ENCODE measurements at places on chromosomes 12 and 14.

DNA sequence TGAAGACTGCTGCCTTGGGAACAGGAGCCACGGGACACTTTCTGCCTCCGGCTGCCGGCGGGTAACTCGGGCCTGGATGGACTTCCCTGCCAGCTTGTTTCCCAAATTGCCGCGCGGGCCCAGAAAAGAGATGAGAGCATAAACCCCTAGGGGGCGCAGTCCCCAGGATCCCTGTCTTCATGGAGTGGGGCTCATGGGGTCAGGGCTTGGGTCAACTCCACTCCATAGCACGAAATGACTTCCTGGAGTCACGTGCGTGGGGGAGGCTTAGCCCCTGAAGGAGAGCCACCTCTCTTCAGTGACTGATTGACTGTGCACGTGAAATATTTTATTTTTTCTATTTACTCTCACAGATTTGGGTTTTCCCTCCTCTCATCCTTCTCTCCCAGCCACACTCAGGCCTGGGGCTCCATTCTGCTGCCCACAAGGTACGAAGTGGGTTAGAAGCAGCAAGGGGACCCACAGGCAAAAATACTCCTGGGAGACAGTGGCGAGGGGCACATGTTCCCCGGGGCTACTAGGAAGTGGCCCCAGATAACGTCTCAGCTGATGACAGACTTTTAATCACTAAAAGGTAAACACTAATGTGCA lies 10.0 kb downstream of the PGF start:
- no peak for DNase-seq

DNA sequence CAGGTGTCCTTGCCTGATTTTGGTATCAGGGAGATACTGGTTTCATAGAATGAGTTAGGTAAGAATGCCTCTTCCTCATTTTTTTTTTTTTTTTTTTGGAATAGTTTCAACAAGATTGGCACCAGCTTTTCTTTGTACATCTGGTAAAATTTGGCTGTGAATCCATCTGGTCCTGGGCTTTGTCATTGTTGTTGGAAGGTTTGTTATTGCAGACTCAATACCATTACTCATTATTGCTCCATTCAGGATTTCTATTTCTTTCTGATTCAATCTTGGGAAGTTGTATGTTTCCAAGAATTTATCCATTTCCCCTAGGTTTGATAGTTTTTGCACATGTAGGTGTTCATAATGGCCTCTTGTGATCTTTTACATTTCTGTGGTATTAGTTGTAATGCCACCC lies 126.0 kb upstream of the KITLG start:
- DNase-seq: no peak

DNA sequence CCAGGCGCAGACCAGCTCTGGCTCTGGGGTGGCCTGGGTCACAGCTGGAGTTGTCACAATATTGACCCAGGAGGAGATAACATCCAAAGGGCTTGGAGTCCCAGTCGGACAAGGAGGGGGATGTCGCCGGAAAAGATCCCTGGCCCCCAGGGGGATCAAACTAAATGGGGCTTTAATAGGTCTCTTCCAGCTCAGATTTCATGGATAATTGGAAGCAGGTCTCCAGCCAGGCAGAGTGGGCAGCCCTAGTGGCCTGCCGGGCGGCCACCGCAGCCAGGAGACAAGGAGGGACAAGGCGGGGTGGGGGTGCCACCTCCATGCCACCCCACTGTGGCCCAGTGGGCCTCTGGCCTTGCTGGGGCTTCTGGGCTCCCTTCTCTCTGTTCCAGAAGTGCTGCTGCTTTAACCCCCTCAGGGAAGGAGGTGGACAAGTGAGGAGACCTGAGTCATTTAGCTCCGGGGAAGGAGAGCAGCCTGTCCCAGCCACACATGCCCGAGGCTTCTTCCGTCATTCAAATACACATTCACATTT lies 23.1 kb upstream of the PGF start:
- DNase-seq: no peak

GRCh38 chr12:823028-823698 lies 70.8 kb downstream of the WNK1 start:
- no peak for DNase-seq

GRCh38 chr14:53528185-53528671 lies 375.1 kb upstream of the DDHD1 start:
- no peak for DNase-seq

GRCh38 chr12:76942267-76942666 lies 63.4 kb upstream of the CSRP2 start:
- DNase-seq: no peak

GRCh38 chr12:65948320-65949008 lies 124.2 kb downstream of the HMGA2 start:
- no peak for DNase-seq

DNA sequence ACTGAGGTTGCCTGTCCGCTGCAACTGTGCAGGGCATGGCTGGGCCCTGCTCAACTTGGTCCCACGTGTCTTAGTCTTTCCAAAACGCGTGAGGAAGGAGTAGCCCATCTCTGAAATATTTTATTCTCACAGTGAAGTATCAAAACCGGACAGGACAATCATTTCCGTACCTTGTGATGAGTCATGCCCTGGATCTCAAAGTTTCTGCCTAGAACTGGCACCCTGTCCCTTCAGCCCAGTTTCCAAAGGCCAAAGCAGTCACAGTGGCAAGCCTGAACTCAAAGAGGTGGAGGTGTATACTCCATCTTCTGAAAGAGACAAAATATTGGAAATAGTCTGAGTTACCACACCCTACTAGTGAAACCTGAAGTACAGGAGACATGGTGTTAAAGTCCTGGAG lies 28.5 kb upstream of the SRGAP1 start:
- no peak for DNase-seq

- DNase-seq: no peak
Measured at GRCh38 chr14:32217301-32217700, 14.2 kb upstream of the RNU6-8 start.

DNA sequence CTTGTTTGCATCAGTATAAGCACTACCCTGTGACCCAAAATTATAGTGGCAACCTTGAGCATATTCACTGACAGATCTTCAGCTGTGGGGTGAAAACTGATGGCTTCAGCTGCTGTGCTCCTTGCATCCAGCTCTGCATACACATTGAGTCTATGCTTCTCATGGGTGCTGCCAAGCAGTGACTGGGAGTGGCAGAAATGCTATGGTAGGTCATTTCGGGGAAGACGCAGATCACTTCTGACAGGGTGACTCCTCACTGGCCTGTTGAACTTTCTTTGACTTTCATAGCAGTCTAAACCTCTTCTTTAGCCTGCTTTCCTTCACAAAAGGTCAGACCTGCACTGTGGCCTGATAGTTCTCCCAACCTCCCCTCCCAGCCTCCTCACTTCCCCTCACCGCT lies 5.6 kb upstream of the ALDH1L2 start:
- DNase-seq: no peak

GRCh38 chr14:52703225-52703624 lies 3.8 kb upstream of the PSMC6 start:
- no peak for DNase-seq

DNA sequence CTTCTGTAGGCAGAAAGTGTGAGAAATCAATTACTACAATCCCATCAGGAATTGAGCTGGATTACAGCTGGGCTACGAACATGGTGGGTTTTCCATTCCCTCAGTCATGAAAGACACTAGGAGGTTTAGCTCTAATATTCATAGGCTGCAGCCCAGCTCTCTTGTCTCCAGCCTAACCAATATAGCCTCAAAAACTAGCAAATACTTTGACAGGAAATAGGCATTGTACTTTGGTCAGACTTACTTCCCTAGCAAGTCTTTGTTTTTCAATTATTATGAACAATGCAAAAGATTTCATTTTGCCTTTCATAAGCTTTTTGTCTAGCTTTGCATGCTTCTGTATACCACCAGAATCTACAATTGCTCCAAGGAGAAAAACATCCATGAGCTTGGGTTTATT lies 296.2 kb downstream of the GPHN start:
- DNase-seq: no peak

DNA sequence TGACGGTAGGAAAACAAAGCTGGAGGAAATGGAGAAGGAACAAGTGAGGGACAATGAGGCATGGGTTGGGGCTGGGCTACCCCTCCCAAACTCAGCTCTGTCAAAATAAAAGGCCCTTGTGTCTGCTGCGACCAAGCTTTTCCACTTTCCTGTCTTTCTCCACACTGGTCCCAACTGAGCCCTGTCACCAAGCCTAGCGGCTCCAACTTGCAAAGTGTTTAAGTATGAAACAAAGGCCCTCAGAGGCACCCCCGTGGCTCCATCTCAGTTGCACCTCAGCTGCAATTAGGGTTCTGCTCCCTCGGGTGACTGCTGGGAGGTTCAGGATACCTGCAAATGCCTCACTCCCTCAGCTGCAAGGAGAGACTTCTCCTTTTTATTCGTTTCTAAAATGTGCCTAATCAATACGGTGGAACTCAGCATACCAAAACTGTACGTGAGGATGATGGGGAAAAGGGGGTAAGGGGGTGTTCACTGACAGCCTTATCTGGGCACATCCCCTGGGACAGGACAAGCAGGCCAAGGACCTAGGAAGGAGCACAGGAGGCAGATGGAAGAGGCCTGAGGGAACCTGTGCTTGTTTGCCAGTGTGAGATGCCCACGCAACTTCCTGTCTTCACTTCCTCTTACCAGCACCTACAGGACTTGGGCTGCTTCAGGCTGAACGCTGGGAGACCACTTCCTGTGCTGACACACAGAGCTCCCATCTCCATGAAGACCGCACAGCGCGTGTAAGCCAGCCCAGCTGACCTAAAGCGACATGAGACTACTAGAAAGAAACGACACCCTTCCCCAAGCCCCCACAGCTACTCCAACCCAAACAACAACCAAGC lies 8.9 kb downstream of the VAMP1 start:
- peak; percentile 56 for DNase-seq

GRCh38 chr14:79011091-79011919 lies 841.1 kb downstream of the NRXN3 start:
- DNase-seq: no peak

GRCh38 chr12:95395696-95396095 lies 78.3 kb upstream of the METAP2 start:
- DNase-seq: no peak

GRCh38 chr12:76685246-76685678 lies 78.7 kb upstream of the ZDHHC17 start:
- no peak for DNase-seq

- no peak for DNase-seq
Measured at GRCh38 chr12:110782094-110782493, 39.4 kb upstream of the PPP1CC start.

DNA sequence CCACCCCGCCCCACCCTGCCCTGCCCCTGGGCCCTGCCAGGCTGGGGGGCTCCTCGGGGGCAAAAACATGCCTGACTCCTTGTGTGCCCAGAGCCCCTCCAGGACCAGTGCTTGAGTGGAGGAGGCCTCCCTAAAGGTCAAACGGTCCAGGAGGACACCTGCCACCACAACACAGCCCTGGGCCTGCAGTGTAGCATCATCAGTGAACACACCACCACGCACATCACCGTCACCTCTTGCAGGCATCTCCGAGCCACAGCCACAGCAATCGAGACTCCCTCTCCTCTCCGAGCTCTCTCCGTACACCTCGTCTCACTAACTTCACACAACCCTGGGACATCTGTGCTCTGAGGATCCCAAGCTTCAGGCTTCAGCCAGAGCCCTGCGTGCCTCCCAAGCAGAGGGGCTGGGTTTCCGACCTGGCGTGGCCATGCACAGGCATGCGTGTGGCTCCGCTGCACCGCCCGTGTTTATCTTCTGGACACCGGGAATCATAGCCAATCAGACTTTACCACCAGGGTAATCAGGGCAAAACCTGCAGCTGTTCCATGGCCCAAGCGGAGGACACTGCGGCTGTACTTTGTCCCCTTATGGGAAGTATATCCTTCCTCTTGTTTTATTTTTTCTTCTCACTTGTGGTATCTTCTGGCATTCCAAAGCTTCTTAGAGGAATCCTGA lies 6.2 kb upstream of the DIO3 start:
- DNase-seq: no peak

DNA sequence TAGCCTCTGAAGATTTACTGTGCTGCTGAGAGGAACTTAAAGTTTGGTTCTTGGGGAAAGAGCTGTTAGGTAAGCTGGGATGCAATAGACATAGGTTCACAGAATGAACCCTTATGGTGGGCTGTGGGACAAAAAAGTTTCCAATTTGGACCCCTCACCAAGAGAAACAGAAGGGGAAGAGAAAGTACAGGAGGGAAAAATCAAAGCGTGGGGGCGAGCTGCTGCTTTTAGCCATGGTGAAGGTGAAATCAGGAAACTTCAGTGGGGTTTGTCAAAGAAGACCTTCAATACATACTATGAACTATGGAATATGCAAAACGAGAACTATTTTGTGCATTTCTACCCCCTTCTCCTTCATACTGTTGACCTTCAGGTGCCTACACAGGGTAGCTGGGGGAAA lies 10.6 kb upstream of the NINJ2 start:
- no peak for DNase-seq

DNA sequence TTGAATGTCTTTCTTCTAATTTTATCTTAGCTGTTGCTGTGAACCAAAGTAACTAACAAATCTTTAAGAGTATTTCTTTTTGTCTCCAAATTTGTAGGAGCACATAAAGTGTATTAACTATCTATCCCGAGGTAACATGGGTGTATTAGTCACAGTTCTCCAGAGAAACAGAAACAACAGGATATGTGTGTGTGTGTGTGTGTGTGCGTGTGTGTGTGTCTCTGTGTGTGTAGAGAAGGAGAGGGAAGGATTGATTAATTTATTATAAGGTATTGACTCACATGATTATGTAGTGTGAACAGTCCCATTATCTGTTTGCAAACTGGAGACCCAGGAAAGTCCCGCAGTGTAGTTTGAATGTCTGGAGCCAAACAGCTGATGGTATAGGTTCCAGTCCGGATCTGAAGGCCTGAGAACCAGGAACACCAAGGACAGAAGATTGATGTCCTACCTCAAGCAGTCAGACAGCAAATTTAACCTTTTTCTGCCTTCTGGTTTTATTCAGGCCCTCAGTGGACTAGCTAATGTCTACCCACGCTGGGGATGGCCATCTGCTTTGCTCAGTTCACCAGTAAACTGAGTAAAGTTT lies 14.4 kb downstream of the G2E3 start:
- no peak for DNase-seq

DNA sequence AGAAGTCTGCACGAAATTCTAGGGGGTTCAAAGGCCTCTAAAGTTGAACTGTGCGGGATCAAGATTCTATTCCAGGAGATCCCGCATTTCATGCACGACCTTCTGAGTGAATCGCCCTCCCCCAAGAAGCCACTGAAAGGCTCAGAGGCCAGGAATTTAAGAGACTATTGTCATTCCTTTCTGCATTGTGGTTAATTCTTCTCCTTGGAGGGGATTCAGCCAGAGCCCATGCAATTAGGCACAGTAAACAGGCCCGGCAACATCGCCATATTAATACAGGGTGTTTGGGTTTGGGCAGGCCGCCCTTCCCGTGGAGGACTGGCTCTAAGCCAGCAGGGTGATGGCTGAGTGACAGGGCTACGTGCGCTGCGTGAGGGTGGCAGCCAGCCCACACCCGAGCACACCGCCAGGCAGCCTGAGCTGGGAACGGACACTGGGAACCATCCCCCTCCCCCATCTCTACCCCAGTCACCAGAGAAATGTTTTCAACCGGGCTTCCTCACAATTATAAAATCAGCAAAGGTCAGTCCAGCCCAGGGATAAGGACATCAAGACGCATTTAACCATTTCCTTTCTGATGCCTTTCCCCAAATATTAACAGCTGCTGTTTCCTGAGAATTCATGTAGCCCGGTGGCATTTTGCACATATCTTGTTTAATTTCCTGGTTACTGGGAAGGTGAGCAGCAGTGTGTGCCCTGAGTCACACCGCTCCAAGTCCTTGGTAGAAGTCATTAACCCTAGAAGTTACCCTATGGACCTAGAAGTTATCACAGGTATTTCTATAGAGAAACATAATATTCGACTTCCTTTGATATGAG lies 12.5 kb downstream of the EGLN3 start:
- no peak for DNase-seq

GRCh38 chr14:96741151-96741977 lies 55.8 kb upstream of the VRK1 start:
- peak; percentile 61 for DNase-seq

GRCh38 chr12:71061451-71061850 lies 96.3 kb downstream of the TSPAN8 start:
- no peak for DNase-seq
